ENCODE measurements at places on chromosomes 16 and 17.

GRCh38 chr17:50816771-50817751, 18.3 kb upstream of the WFIKKN2 start:
- no peak for DNase-seq

- no peak for DNase-seq
Observed at GRCh38 chr17:66865151-66865550, 30.2 kb downstream of the CACNG5 start.

DNA sequence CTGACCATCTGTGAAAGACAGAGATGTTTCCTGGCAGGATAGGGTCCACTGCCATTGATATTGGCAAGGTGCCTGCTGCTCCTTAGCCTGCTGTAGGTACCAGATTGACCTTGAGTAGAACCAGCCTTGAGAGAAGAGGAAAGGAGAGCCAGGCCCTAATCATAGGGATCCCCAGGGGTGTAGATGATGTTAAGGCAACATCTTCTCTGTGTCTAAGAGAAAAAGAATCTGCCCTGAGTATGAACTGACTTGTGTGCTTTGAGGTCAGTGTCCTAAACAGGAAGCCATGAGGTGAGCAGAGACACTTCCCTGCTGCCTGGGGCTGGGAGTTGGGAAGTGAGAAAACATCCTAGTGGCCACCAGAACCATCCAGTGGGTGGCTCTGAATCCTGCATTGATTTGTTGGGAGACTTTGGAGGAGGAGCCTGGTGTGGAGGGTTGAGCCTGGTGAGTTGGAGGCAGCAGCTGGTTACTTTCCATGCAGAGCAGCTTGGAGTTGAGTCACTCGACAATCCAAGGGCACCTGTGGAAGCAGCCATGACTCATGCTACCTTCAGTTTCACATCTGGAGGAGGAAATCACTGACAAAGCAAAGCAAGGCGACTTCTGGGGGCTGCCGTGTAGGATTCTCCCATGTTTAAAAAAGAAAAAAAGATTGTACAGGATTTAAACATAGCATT, 47.8 kb downstream of the BMERB1 start:
- DNase-seq, result peak; percentile 95

GRCh38 chr17:45361976-45362375, 45.2 kb upstream of the MAP3K14 start:
- DNase-seq, result no peak

GRCh38 chr16:6558661-6559060, 774.0 kb upstream of the RBFOX1 start:
- no peak for DNase-seq

- DNase-seq, result no peak
Observed at GRCh38 chr17:2804912-2805311, 8.7 kb downstream of the RAP1GAP2 start.

DNA sequence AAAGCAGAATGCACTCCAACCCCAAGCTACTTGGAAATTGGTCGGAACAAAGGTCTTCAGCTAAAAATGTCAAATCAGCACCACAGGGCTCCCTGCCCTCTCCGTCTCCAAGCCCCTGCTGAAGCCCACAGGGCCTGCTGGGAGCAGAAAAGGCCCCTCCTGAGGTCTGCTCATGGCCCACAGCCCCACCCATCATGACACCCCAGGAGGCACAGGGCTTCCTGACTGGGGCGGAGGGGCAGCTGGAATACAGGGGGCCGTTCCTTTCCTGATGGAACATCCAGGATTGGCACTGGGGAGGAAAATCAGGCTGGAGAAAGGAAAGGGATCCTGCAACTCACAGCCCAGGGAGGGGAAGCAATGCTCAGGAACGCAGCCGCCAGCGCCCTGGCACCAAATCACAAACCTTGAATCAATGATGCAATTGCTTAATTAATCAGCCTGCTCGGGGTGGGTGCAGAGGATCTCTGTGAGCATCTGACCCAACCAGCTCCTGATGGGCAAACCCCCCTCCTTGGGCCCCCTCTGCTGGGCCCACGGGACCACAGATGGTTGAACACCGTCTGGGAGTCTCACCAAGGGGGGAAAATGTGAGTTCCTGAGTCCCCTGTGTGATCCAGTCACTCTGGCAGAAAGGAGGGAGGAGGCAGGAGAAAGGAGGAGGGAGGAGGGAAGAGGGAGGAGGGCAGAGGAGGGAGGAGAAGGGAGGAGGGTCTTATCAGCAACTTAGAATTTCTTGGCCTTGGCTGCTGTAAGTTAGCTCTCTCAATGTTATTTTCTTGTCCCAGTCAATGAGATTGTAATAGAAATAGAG, 155.5 kb downstream of the ZNF423 start:
- DNase-seq, result no peak

DNA sequence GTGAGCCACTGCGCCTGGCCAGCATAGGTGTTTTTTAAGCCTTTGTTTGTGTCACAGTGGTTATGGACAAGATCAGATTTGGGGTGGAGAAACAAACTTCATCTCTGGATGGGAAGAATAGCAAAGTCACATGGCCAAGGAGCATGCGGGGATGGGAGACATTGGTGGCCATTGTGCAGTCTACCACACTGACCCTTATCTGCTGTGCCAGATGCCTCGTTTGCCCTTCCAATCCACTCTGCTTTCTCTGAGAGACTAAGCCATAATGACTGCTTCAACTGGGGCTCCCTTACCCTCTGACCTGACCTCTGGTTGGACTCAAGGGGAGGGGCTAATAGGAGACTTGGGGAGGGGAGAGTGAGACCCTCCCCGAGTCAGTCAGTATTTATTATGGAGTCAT, 166.8 kb downstream of the PRKCB start:
- DNase-seq, result no peak

- DNase-seq, result peak; percentile 40
Observed at GRCh38 chr17:32142857-32143526, 690 bp downstream of the RHOT1 start.

Measured in NCI-H510A (cell line).